ENCODE measurements at places on chromosomes 6 and 20.
A peak's percentile ranks its signal among the peaks of the same experiment; 100 is the strongest.

GRCh38 chr6:19603721-19604120 lies 233.4 kb upstream of the ID4 start:
- no peak for DNase-seq

- DNase-seq = peak; percentile 4
Measured at GRCh38 chr6:170137176-170137891, 153.5 kb downstream of the DLL1 start.

- no peak for DNase-seq
Measured at GRCh38 chr6:56660381-56660730, 17.7 kb upstream of the DST start.

- DNase-seq = no peak
Measured at GRCh38 chr6:119125576-119125975, 47.1 kb upstream of the FAM184A start.

DNA sequence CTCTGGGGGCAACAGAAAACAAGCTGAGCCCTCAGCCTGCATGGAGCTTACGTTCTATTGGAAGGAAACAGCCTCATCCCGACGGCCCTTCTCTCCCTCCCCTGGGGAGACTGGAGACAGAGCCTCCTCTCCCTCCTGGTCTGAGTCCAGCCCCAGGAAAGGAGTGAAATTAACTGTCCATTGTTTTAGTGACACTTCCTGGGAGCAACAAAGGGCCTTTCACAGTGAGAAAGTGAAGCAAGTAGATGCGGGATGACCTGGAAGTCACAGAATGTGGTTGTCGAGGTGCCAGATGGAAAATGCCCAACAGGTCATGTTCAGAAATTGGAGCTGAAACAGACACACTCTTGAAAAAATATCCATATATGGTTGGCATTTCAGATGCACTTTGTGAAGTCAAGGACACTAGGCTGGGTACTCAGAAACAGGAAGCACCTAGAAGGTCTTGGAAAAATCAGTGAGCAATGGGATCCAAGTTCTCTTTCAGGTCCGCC lies 77.8 kb downstream of the TFAP2C start:
- no peak for DNase-seq

DNA sequence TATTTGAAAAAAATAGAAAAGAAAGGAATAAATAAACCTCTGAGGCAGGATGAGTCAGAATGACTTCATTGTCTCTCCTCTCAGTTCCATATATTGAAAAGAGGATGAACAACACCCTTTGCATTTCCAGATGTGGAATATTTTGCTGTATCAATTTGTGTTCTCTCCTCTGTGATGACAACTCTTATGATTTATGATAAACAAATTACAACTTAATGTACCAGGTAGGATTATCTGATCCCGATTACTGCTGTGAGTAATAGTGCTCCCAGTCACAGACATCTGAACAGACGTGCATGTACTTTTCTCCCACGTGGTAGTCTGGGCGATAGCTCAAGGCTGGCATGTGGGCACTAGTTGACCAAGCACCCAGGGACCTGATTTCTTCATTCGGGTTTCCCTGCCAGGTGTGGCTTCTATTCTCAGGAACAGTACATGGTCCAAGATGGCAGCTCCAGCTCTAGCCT lies 142.1 kb upstream of the SULF2 start:
- no peak for DNase-seq

DNA sequence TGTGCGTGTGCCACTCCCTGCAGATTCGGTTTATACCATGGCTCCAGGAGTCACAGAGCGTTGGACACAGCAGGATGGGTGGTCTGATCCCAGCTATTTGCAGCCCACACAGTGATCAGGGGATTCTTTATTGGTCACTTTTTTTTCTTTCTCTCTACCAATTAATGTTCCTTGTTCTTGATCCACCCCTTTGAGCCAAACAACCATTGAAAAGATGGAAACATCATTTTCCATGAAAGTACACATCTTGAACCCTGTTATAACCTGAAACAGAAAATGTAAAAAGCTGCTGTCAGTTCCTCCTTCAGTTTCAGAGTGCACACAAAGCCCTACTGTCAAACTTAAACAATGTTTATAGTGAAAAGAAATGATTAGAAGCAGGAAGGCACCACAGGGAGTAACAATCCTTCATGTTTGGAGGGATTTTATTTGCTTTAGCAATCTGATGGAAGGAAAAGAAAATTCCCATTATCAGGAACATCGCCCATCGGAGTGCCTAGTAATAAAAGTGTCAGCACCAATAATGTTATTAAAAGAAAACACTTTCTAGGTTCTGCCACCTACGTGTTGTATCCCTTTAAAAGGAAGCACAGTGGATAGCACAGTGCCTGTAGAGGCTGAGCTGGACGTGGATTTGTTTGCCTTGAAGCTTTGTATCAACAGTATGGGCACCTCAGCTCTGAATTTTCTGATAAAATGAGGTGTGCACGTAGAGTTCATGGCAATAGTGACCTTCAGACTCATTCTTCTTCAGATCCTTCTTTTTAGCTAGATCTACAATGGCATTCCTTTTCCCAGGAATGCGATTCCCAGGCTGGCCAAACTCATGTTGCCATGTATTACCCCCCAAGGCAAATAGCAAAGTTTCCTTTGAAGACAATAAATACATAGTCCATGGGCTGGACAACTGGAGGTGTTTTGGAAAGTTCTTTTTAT lies 16.1 kb upstream of the THBD start:
- no peak for DNase-seq

DNA sequence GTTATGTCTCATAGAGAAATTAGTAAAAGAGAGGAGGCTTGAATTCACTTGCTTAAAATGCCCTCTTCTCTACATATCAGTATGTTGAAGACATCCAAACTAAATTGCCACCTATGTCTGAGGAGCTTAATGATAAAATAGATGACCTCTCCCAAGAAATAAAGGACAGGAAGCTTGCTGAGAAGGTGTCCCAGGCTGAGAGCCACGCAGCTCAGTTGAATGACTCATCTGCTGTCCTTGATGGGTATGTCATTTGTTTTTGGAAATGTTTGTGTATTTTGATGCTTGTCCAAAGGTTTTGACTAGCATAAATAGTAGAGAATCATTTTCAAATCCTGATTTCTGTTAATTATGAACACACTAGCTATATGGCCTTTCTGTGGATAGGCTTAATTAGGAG lies 307.7 kb downstream of the ARHGAP18 start:
- no peak for DNase-seq

DNA sequence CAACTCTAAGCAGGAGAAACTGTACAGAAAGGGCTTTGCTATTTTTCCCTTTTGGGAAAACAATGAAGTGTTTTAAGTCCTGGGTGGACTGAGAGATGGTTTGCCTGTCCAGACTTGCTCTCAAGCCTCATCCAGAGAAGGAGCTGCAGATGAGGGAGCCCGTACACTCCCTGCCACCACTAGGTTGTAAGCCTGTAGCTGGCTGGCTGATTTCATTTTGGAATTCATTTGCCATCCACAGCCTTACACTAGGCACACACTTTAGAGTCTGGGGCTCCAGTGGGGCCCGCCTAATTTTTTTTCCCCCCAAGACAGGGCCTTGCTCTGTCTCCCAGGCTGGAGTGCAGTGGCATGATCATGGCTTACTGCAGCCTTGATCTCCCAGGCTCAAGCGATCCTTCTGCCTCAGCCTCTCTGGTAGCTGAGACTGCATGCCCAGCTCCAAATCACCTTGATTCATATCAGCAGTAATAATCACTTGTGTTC lies 28.4 kb downstream of the POFUT1 start:
- no peak for DNase-seq

GRCh38 chr20:8002056-8002455 lies 17.5 kb downstream of the TMX4 start:
- no peak for DNase-seq

GRCh38 chr20:13996265-13996664 lies 949 bp downstream of the MACROD2 start:
- DNase-seq = no peak

- no peak for DNase-seq
Measured at GRCh38 chr6:162267641-162268040, 459.9 kb downstream of the PRKN start.

DNA sequence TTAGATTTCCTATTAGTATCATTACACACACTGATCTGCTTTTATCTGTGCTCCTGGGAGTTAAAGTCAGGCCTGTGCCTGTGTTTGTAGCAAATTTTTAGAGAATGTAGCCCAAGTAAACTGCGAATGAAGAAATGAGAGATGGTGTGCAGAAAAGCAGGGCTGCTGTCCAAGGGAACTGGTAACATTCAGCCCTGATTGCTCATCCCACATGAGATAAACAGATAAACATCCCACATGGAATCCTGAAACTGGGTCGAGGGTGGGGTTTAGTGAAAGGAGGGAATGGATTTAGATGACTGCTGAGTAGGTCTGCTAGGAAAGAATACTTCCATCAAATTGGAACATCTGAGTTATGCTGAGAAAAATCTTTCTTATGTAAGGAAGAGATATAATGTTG lies 69.1 kb downstream of the GRIK2 start:
- no peak for DNase-seq

All from stimulated activated CD8-positive, alpha-beta memory T cell treated with anti-CD3 and anti-CD28 coated beads, Interleukin-4, amount 100 ng/mL, for 48 hours (primary cell).